Activated CD8-positive, alpha-beta memory T cell treated with anti-CD3 and anti-CD28 coated beads, Interleukin-2, amount 10 ng/mL, durations not matched to agents 7 days and 5 days (primary cell): ENCODE measurements at places on chromosomes 2 and 18. TPM values are rescaled to one million over a fixed set of nuclear protein-coding genes. Genes with fewer than 3 reads are reported as not detected.

PRKAG3 gene
- total RNA-seq, result not detected

PPP4R3B gene
- 76.9 TPM for total RNA-seq

FTCDNL1 gene
- total RNA-seq, result 2.8 TPM

MPP4 gene
- total RNA-seq, result not detected

THSD7B gene
- not detected for total RNA-seq

GKN1 gene
- total RNA-seq, result not detected

ALK gene
- total RNA-seq, result not detected

SLC25A12 gene
- 31.3 TPM for total RNA-seq

CCBE1 gene
- total RNA-seq, result not detected
